ENCODE measurements at places on chromosomes 4 and X. TPM values are rescaled to one million over a fixed set of nuclear protein-coding genes. Genes with fewer than 3 reads are reported as not detected.

DNA sequence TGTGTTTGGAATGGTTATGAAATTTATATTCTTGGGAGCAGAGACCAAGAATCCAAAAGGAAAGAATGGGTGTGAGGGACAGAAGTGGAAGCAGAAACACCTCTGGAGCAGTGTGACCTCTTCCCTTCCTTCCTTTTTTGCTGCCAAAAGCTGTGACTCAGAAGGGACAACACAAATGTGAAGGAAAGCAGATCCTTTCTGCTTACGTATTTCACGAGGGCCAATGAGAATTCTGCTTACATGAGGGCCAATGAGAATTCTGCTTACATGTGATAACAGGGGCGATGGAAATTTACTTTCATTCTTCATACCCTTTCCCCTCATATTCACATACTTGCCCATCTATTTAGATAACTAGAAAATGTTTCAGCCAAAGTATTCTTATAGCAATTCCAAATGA lies 404.6 kb downstream of the PRDM5 start:
- DNase-seq, result peak; percentile 91

DNA sequence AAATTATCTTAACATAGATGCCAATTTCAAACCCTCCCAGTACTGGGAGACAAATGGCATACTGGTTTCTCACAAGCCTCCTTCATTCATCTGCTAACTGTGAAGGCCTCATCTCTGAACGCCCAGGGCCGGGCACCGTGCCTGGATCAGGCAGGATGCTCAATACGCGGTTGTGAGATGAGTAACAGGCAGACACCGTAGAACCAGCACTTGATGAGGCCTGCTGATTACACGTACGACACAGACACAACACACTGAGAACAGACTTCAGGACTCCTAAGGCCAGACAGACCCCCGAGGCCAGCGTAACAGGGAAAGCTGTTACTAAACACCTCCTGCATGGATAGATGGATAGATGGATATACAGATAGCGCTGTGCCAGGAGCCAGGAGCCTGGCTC lies 154.6 kb downstream of the AFAP1 start:
- DNase-seq, result peak; percentile 73

Gene TMEM156
- 8.4 TPM for total RNA-seq

Gene SMIM10L2A
- 0.07 TPM for total RNA-seq

- no peak for DNase-seq
Measured at GRCh38 chr4:125676583-125676982, 361.8 kb downstream of the FAT4 start.

Gene SUPT20HL2
- not detected for total RNA-seq

Gene TMEM271
- not detected for total RNA-seq

GRCh38 chr4:121654738-121655137 lies 42.0 kb downstream of the ANXA5 start:
- DNase-seq, result no peak

Gene VCX3B
- total RNA-seq, result 3.8 TPM

GRCh38 chr4:118351851-118352827 lies 664 bp downstream of the PRSS12 start:
- no peak for DNase-seq

DNA sequence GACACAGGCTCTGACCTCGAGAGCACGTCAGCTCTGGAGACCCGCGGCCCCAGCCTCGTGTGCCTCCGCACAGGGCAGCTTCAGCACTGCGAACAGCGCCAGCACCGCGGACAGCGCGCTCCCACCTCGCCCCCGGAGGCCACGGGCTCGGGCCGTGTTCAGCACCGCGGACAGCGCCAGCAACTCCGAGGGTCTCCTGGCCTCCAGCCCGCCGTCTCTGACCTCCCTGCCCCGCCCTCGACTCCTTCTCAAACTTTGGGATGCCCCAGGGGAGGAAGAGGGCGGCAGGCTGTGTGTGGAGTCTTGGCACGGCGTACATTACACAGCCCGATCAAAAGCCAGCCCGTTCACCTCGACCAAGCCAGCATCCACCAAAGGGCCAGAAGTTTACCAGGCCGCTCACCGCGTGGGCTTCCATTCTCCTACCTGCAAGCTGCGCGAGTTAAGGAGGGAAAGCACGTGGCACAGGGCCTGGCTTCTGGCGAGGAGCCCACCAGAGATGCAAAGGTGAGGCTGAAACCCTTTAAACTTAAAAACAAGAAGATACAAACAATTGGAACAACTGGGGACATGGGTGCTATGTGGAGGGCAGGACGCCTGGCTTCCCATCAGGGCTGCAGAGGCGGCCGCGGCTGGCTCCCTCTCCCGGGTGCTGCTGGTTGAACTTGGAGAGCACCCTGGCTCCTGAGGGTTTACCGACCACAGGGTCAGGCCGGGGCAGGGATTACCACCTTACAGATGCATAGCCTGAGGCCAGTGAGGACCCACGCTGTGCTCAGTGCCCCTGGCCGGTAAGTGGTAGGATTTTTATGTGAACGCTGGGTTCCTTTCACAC lies 4.5 kb upstream of the NKX1-1 start:
- DNase-seq, result peak; percentile 30

DNA sequence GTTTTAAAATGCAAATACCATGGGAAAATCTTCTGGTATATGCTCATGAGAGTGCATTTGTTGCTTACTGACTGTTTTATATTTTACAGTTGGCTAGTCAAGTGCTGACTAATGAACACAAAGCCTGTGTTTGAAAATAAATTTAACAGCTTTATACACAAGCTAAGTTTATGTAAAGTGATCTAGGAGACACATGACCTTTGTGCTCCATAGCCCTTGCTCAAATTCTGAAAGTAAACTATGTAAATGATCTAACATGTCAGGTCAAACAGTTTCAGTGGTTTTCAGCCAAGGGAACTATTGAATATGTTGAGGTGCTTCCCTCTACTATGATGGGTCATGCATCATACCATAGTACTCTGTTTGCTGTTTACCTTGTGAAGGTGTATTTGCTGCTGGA lies 36.7 kb downstream of the DIAPH2 start:
- no peak for DNase-seq

DNA sequence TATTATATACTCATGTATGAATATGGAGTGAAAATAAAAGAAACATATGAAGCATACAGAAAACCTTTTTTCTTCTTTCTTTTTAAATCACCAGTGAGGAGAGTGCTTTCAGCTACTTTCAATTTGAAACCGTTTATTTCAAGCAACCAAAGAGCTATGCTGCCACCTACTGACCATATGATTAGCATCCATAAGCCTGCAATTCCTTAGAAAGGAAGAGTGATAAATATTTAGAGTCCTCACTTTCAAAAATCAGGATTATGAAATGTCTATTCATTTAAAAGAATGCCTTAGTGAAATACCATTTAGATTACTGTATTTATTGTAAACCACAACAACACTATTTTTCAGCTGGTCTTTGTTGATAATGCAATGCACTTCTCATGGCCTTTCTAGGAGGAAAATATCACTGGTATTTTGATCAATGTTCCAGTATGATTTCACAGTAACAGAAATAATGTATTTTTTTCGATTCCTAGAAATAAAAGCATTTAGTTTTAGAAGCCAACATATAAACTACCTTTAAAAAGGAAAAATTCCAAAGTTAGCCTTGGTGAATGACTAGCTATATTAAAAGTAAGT lies 667.6 kb downstream of the PCDH18 start:
- DNase-seq, result peak; percentile 63

GRCh38 chrX:34238896-34239295 lies 106.8 kb upstream of the FAM47A start:
- peak; percentile 1 for DNase-seq

DNA sequence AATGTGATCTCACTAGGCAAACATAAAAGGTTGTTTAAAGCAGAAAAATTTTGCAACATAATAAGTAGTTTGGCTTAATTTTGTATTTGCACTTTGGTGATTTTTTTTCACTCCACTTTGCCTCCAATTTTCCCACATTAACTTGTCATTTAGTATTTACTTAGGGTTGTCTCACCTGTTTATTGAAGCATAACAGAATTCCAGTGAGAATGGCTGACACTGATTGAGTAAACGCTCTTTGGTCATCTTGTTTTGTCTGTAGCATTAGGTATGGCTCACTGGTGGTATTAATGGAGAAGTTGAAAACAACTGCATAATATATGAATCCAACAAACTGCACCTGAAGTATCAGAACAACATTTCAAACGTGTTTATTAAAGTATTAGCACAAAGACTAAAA lies 799.5 kb upstream of the ADGRL3 start:
- no peak for DNase-seq

GRCh38 chr4:11073621-11074051 lies 355.1 kb downstream of the HS3ST1 start:
- peak; percentile 69 for DNase-seq

Gene EMCN
- total RNA-seq, result not detected

Gene MAGEA11
- total RNA-seq, result 60.1 TPM

DNA sequence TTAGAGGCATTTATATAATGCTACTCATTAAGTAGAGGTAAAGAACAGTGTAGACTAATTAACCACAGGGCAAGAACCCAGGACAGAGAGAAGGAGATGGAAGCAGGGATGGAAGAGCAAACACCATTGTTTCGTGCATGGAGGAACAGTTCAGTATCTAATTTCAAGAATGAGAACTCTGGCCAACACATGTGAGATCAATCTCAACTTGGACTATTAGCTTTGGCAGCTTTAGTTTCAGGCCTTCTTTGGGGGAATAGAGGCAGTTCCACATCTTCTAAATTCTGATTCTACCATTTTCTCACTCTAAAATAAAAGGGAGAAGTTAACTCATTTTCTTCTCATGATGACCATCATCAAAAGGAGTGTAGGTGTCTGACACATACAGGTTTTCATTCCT lies 207.0 kb downstream of the LDB2 start:
- no peak for DNase-seq

DNA sequence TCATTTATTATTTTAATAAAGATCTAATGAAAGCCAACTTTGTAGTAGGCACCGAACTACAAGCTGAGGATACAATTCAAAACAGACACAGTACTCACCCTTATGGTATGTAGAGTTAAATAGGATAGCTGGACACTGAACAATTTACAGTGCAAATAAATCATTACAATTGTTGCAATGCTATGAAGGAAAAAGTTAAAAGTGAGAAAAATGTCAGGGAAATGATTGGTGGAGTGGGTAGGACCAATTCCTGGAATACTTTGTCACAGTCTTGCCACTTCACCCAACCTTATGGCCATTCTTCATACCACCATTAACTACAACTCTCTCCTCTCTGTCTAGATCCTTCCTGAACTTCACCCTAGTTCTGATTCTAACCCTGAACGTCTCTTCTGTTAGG lies 70.1 kb upstream of the CCSER1 start:
- DNase-seq, result no peak

Gene ODAM
- total RNA-seq, result not detected

DNA sequence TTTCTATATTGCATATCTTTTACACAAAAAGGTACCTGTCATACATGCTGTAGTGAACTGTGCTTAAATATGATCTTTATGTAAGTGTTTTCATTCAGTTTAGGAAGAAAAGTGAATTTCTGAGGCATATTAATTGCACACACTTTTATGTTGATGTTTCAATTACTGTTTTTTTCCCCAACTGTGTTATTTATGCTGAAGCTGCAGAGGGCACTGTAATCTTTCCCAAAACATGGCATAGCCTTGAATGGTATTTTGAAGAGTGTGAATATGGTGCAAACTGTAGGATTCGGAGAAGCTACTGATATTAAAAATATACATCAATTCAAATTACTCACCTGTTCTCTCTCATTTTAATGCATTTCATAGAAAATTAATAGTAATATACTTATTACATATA lies 6.0 kb upstream of the CENPE start:
- DNase-seq, result no peak

Gene P2RY4
- not detected for total RNA-seq

DNA sequence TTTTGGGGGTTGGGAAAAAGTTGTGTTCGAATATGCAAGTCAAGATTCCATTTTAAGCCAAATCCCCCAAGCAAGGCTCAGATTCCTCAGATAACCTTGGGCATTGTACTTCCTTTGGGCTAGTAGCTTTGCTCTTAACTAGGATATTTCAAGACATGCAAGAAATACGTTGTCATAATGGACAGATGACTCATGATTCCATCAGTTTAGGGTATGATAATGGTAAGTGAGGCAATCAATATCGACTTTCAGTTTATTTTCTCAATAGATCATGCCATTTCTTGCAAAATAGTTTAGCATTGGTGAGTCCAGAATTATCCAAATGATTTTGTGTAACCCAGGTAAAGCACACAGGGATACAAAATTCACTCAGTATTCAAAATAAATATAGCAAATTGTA lies 25.4 kb downstream of the CFAP299 start:
- DNase-seq, result no peak

DNA sequence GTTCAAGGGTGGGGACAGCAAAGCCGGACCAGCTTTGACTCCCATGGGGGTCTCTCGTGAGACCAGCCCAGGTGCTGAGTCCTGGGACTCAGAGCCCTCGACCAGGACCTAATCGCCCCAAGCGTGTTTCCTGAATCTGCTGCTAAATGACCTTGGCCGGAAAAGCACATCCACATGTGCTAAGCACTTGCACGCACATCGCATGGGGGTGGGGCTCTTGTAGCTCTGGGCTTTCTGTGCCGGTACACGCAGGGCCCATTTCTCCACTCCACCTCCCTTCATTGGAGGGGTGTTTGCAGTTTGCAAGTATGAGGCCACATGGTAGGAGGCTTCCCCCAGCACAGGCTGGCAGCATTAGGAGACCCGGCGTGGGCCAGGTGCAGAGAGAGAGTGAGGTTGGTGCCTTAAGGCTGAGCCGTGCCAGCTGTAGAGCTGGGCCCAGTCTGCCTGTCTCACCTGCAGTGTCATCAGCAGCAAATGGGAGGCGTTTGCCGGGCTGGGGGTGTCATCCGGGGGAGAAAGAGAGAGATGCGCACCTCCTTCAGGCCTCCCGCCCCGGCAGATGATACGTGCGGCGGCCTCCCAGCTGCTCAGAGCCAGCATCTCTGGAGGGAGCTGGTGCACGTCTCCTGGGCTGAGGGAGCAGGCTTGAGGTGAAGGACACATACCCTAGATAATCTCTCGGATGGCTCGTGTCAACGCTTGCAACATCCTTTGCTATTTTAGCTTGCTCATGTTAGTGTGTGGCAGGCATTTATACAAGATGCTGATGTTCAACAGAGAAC lies 45.2 kb upstream of the CLCN4 start:
- no peak for DNase-seq

DNA sequence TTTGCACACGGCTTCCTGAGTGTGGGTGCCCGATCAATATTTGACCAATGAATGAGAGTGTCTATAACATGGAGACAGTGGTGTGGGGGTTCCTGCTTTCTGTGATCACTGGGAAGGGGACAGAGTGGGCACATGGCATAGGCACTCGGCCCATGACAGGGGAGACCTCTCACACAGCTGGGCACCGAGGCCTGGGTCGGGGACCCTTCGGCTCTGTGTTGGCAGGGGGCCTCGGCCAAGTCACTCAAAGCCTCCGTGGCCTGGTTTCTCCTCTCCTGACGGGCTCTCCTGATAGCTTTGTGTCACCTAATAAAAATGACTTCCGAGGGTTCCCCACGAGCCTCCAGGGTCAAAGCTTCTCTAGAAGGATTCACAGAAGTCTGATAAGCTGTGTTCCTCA lies 43.9 kb upstream of the PSAPL1 start:
- DNase-seq, result no peak

Gene HS6ST2
- total RNA-seq, result 0.50 TPM

Gene FAM9B
- total RNA-seq, result 0.05 TPM

Gene NAA11
- not detected for total RNA-seq

GRCh38 chr4:94758141-94758699 lies 465 bp downstream of the BMPR1B start:
- DNase-seq, result peak; percentile 37

GRCh38 chr4:128565565-128566186 lies 243.8 kb upstream of the JADE1 start:
- DNase-seq, result peak; percentile 55
